Foreskin keratinocyte (primary cell): ENCODE measurements at places on chromosomes 1 and 21.

GRCh38 chr1:203381151-203381751 is 30.3 kb upstream of the FMOD start:
- DNase-seq: no peak

- no peak for DNase-seq
Observed at GRCh38 chr1:167454894-167455785, 63.2 kb downstream of the CD247 start.

GRCh38 chr1:79711001-79711431 is 704.5 kb upstream of the ADGRL4 start:
- DNase-seq: peak; percentile 3

- DNase-seq: no peak
Observed at GRCh38 chr1:34744851-34745250, 10.0 kb upstream of the GJB5 start.

DNA sequence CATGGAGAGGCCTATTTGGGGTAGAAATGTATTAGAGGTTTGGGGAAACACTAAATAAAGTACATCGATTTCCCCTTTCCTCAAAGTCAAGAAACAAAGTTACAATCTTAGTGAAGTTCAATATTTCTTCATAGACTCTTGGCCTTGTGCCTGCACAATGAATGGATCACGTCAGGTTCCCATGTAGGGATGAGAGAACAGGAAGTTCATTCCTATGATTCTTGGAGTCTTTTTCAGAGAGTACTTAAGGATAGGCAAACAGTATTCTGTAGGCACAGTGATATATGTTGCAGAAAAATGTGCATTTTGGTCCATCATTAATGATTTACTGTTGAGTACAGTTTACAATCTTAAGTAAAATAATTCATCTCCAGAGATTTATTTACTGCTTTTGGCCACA is 275.5 kb downstream of the RGS7 start:
- DNase-seq: peak; percentile 5

- DNase-seq: no peak
Observed at GRCh38 chr1:111635324-111636009, 15.9 kb downstream of the RAP1A start.

DNA sequence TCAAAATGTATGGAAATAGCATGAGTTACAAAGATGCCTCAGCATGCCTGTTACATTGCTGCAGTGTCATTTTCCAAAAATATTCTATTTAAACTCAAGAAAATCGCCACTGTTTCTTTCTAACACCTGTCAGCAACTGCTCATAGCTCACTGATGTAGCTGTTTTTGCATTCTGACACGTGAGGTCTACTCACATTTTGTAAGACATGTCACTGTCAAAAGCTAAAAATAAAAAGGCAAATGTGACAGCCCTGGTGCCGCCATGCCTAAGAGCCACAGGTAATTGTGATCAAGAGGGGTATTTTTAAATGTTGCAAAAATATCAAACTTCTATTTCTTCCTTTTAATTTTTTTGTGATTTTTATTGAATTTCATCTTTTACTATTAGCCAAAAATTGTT is 556.2 kb upstream of the TMPRSS15 start:
- no peak for DNase-seq

- DNase-seq: peak; percentile 100
Observed at GRCh38 chr1:150456146-150456647, 31.0 kb upstream of the TARS2 start.
